ENCODE measurements at places on chromosomes 1 and 21.

DNA sequence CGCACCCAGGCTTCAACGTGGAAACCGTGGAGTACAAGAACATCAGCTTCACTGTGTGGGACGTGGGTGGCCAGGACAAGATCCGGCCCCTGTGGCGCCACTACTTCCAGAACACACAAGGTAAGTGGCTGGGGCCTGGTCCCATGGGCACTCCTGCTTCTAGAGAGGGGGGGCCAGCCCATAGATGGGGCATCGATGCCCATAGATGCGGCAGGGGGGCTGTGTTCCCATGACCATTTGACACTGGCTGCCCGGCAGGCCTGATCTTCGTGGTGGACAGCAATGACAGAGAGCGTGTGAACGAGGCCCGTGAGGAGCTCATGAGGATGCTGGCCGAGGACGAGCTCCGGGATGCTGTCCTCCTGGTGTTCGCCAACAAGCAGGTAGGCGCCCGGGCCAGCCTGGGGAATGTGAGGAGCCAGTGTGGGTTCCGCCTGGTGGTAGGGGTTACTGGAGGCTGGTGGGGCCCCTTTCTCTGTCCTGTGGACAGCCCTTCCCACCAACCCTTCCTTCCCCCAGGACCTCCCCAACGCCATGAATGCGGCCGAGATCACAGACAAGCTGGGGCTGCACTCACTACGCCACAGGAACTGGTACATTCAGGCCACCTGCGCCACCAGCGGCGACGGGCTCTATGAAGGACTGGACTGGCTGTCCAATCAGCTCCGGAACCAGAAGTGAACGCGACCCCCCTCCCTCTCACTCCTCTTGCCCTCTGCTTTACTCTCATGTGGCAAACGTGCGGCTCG is 5.6 kb downstream of the C1orf35 start:
- no peak for DNase-seq

GRCh38 chr21:34548781-34549376 is 36.9 kb upstream of the KCNE1 start:
- no peak for DNase-seq

GRCh38 chr1:225451340-225451739 is 23.5 kb upstream of the LBR start:
- no peak for DNase-seq

DNA sequence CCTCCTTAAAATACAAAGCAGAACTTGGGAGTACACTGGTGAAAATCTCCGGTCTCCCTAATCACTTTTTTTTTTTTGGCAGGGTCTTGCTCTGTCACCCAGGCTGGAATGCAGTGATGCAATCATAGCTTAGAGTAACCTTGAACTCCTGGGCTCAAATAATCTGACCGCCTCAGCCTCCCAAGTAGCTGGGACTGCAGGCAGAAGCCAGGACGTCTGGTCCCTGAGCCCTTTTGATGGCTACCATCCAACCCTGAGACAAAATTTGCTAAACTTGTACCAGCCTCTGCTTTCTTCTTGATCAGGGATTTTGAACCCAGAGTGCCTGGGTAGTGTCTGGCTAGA is 4.1 kb downstream of the L1TD1 start:
- DNase-seq, result no peak

GRCh38 chr1:205588636-205589035 is 43.2 kb downstream of the ELK4 start:
- no peak for DNase-seq

DNA sequence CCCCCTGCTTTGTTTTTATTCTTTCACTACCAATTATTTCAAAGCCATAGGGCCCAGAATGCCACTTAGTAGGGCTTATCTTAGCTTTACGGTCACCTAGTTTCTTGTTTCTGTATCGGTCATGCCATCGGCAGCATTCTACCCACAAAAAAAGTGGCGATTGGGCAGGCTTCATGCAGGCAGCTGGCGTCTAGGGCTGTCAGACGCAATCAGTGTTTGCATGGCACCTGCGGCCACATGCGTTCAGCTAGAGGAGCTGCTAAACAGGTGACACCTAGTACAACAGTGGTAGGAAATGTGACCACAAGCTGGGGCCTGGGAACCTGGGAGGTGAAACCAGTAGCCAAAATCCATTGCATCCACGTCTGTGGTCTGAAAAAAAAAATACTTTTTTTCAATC is 262.7 kb downstream of the PBX1 start:
- DNase-seq, result no peak

DNA sequence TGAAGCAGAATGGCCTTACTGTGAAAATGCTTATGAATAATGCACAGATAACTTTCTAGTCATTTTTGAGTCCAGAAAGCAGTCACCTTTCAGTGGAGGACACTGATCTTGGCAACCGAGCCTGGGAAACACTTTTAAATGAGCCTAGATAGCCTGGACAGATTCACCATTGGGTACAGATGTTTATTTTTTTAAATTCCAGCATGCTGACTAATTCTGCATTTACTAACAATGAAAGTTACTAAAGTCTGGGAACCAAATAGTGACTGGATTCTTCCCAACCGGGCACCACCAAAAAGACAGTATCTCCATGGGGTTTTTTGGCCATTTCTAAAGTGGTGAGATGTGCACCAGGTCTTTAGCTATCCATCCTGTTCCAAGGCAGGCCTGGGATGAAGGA is 3.3 kb upstream of the FMOD start:
- DNase-seq, result no peak

GRCh38 chr1:17950728-17951127 is 156.9 kb upstream of the IGSF21 start:
- DNase-seq, result no peak

GRCh38 chr21:37435120-37435519 is 68.5 kb downstream of the DYRK1A start:
- DNase-seq, result no peak

GRCh38 chr1:151013518-151013917 is 5.3 kb downstream of the PRUNE1 start:
- DNase-seq, result no peak

- no peak for DNase-seq
These were observed 5.3 kb downstream of the COL18A1 start for GRCh38 chr21:45410151-45410864.

DNA sequence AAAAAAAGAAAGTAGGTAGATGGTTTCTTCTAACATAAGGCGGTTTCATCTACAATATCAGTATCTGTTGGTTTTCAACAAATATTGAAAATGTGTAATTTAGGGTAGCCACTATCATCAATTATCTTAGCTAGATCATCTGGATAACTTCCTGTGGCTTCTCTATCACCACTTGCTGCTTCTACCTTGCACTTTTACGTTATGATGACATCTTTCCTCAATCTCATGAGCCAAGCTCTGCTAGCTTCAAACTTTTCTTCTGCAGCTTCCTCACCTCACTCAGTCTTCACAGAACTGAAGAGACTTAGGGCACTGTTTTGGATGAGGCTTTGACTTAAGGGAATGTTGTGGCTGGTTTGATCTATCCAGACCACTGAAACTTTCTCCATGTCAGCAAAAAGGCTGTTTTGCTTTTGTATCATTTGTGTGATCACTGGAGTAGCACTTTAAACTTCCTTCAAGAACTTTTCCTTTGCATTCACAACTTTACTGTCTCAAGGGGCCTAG is 144.9 kb upstream of the HP1BP3 start:
- DNase-seq, result no peak

DNA sequence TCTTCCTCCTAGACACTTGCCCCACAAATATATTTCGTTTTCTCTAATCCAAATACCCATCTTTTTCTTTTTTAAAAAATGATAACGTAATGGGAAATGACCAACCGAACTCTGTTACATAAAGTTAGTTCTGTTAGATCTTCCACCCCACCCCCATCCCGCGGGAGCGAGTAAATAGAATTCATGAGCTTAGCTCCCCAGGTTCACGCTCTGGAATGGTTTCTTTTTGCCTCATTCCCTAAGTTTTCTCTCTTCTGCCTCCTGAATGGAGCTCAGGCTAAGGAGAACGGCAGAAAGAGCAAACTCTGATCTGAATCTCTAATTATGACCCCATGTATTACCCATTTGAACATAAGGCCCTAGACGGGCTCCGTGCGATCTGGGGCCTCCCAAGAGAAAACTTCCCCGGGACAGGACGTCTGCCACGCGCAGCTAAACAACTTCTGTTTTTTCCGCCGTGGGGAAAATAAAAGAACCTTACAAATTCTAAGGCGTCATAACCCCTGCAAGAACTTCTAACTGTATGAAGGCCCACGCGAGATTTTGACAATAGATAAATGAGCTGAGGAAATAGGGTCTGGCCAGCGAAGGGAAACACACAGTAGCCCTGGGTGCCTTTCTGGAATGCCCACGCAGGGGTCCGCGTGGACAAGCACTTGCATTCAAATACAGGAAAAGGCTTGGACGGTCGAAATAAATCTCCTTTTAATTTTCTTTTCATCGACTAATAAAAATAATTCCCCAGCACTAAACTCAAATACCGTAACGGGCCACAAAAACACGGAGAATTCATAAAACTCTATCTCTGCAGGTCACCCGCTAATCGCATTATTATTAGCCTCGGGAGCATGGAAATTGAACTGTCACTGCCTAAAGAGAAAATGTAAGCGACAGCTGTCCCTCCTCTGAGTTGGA is 2.2 kb downstream of the TBX15 start:
- no peak for DNase-seq

GRCh38 chr1:210200124-210200736 is 32.4 kb upstream of the SERTAD4 start:
- DNase-seq, result no peak

DNA sequence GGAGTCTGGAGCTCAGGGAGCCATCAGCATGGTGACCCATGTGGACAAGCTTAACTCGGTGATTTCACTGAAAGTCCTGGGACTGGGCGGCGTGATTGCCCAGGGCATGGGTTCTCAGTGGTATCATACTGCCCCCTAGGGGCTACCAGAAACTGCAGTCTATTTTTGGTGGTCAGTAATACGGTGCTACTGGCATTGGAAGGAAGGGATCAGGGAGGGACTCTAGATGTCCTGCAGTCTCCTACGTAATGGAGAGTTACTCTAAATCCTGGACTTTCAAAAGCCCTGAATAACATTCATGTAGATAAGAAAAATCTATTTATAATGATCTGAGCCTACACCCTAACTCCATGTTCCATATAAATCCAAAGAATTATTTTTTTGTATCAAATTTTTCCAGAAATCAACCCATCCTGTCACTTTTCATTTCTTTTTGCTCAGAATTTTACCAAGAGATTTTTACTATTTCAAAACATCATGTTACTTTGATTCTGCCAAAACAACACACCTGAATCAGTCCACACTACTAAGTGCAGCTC is 37.3 kb downstream of the PABPC4 start:
- DNase-seq, result no peak

- DNase-seq, result no peak
These were observed 4.9 kb upstream of the LRRC3 start for GRCh38 chr21:44450402-44450801.
